ENCODE measurements at places on chromosomes 1 and 21.

- no peak for DNase-seq
These were observed 1.0 kb downstream of the NCDN start for GRCh38 chr1:35558374-35559316.

- DNase-seq: no peak
These were observed 1796.9 kb downstream of the NCAM2 start for GRCh38 chr21:22795091-22795490.

GRCh38 chr21:46129846-46130651 is 25.3 kb downstream of the FTCD start:
- DNase-seq: no peak

DNA sequence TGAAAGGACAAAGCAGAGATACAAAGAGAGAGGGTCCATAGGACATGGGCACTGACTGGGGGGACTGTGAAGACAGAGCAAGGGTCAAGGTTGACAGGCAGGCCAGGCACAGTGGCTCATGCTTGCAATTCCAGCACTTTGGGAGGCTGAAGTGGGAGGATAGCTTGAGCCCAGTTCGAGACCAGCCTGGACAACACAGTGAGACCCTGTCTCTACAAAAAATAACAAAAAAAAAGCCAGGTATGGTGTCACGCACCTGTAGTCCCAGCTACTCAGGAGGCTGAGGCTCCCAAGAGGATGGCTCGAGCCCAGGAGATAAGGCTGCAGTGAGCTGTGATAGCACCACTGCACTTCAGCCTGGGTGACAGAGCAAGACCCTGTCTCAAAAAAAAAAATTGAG is 4.4 kb downstream of the CASP9 start:
- DNase-seq: no peak

All from globus pallidus (tissue), 1 donor.